ENCODE measurements at places on chromosomes 7 and 10.

GRCh38 chr10:86763404-86763803 lies 7.0 kb downstream of the BMPR1A start:
- DNase-seq, result no peak

DNA sequence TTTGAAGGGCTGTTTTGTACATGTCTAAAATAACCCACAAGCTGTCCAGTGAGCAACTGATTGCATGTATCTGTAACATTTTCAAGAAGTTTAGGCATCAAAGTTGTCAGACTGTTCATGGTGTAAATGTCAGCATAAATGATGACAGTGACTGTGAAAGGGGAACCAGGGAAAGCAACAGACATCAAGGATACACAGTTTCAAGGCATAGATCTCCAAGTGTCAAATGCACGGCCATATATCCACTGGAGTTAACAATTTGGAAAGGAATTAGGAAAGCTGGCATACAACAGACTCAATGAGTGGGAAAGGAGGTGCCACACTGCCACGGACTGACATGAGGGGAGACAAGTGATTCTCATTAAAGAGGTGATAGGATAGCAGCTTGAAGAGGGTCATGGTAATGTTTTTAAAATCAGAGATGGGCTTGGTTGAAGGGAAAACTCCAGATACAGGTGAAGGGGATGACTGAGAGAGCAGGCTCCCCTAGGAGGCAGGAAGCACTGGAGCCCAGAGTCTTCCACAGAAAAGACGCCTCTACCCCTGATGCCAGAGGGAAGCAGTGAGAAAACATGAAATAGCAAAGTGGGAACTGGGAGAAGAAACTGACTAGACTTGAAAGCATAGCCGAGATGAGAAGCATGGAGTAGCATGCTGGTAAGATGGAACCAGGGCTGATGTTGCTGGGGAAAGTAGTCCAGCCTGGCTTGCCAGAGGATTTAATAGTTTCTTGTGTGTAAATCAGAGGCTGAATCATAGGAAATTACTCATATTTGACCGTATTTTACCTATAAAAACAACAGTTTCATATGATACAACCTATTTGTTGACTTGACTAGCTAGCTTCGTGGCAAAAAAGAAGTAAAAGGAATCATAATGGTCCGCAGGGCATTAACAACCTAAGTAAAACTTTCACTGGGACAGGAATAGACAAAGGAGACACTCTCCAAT lies 18.6 kb downstream of the NSMCE4A start:
- no peak for DNase-seq

DNA sequence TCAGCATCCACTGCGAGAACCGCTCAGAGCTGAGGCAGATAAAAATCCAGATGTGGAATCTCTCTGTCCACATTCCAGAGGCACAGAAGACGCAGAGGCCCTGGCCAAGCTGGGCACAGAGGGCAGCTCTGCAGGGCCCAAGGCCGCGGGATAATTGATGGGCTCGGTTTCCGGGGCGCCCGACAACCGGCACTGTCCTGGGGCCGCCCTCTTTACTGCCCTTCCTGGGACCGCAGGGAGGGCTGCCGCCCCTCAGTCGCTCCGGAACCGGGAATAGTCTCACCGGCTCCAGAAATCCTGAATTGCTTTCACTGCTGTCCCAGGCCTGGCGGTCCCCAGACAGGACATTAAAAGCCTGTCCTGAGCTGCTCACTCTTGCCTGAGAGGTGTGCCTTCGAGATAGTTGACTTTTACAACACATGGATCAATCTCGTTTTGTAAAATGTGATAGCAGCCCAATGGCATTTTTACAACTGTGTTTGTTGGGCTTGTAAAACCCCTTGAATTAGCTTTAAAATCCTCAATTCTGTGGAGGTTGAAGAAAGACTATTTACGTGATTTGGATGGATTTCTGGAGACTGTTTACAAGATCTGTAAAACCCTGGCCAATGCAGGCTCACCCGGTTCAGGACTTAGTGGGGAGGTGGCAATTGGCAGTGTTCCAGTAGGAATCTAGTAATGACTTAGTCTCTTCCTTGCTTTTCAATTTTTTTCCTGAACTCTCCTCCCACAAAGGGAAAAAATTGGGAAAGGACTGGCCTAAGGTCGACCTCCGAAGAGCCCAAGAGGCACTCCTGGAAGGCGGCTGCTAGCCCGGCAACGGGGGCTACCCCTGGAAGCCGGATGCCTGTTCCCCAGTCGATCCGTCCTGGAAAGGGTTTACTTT lies 1.4 kb upstream of the HOXA6 start:
- no peak for DNase-seq

- DNase-seq, result peak; percentile 8
These were observed 1.0 kb downstream of the GRM8 start for GRCh38 chr7:127251465-127252376.

DNA sequence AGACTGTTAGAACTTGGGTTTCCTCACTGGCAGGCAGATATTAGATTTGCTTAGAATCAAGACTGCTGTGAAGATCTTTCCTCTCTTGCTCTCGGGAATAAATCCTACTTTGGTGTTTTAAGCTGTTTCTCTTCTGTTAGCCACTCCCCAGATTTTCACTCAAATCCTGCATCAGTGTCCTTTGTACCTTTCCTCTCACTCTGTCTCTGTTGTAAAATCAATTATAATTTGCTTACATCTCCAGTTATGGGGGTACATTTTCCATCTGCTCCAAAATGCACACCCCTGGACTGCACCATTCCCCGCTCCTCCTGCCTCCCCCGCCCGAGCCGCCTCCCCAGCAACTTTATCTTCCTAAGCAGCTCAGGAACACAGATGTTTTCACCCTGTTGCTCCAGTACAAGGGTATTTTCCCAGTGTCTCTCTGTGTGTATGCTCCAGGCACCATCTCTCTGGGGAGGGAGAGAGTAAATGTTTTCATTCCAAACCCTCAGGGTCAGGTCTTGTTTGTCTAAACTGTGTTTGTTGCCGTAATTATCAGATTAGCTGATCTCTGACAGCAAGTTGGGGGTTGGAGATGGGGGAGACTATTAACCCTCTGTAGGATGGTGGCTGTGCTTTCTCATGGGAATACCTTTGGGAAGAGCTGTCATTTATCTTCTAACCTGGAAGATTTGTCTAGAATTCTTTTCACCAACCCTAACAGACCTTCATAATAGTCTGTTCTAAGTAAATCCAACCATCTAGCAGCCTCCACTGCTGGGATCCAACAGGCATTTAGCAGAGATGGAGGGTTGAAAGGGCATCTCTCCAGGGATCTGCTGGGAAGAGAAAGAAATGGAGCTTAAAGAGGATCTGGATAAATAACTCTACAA lies 20.4 kb upstream of the GOT1 start:
- no peak for DNase-seq

GRCh38 chr10:130570074-130570473 lies 433.9 kb downstream of the GLRX3 start:
- DNase-seq, result no peak

- DNase-seq, result no peak
These were observed 77.8 kb upstream of the IKZF1 start for GRCh38 chr7:50226669-50227068.

DNA sequence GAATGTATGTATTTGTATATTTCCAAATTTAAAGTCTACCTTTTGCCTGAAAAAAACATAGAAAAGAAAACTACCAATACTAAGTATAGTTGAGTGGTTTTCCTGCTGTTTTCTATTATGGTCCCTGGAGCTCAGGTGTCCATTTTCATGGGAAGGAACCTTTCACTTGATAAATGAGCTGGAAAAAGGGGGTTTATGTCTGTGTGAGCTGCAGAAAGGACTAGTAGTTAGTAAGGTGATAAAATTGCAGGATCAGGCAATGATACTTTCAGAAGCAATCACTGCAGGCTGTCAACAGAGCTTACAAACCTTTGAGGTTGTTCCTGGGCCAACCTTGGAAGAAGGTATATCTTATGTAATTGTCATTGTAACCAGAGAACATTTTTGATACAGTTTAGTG lies 48.0 kb downstream of the ST7 start:
- DNase-seq, result no peak

- DNase-seq, result no peak
These were observed 78.1 kb downstream of the USP6NL start for GRCh38 chr10:11533328-11533781.

DNA sequence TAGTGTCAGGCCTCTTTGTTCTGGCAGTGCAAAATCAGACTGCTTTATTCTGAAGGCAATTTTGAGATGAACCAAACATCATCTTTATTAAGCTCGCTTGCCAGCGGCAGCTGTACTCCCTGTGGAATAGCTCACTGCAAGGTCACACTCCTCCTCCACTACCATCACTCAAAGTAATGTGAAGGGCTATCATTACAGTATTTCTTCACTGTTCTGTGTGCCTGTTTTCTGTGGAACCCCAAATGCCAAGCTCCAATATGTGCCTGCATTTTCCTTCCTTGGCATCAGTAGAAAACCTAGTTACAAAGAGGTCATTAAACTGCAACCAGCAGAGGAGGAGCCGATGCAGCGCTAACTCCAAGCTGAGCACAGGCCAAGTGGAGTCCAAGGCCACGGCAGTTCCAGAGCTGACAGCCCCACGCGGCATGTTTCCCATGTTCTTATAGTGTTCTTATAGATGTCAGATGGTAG lies 21.4 kb downstream of the BCCIP start:
- no peak for DNase-seq

- no peak for DNase-seq
These were observed 238.9 kb upstream of the GPR26 start for GRCh38 chr10:123427165-123427786.

- no peak for DNase-seq
These were observed 26.6 kb downstream of the TET1 start for GRCh38 chr10:68586606-68587305.

- no peak for DNase-seq
These were observed 168.6 kb upstream of the CSTF2T start for GRCh38 chr10:51867956-51868355.

- DNase-seq, result no peak
These were observed 335.3 kb downstream of the FGFR2 start for GRCh38 chr10:121262774-121263430.

DNA sequence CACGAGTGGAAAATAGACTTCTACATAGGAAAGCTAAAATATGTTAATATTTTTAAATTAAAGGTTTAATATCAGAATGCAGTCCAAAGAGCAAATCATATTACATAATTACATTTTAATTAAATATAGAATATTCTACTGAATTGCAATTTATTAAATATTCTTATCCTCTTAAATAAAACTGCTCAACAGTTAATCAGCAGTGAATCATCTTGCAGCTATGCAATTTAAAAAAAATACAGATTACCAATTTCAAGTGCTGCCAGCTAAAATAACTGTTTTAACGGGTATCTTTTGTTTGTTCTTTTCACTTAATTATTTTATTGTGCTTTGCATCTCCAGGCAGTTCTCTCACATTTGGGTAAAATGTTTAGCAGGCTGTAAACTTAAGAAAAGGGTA lies 82.2 kb downstream of the ZNRF2 start:
- DNase-seq, result no peak

- no peak for DNase-seq
These were observed 351.9 kb downstream of the THSD7A start for GRCh38 chr7:11480143-11480542.

- no peak for DNase-seq
These were observed 214.4 kb upstream of the CELF2 start for GRCh38 chr10:10803278-10803677.

- DNase-seq, result no peak
These were observed 80.0 kb upstream of the STEAP4 start for GRCh38 chr7:88386665-88387156.

- no peak for DNase-seq
These were observed 972.5 kb downstream of the CNTNAP2 start for GRCh38 chr7:147089051-147089461.

GRCh38 chr10:21022821-21023220 lies 125.7 kb upstream of the NEBL start:
- DNase-seq, result no peak

DNA sequence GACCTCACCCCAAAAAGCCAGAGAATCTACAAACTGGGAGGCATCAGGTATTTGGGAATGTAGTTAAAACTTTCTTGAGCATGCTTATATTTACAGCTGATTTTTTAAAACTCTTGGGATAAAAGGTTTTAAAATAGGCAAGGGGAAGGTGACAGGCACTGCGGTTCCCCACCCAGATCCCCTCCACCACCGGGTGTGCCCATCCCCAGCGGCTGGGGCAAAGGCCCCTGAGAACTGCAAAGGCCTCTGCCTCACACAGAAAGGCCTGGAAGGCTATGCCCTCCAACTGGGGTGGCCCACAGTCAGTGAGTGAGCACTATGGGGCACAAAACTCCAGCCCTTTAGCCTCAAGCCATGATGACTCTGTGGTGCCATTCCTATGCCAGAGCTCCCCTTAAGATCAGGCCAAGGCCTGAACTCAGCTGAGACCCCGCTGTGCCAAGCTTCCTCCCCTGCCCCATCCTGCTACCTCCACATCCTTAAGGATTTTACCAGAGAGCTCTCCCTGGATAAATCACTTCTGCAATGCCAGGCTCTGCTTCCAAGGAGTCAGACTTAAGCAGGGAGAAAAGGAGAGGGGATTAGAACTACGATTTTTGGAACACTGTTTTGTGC lies 299.1 kb downstream of the GRID1 start:
- no peak for DNase-seq

- no peak for DNase-seq
These were observed 168.2 kb downstream of the CACNA2D1 start for GRCh38 chr7:82275342-82275741.

DNA sequence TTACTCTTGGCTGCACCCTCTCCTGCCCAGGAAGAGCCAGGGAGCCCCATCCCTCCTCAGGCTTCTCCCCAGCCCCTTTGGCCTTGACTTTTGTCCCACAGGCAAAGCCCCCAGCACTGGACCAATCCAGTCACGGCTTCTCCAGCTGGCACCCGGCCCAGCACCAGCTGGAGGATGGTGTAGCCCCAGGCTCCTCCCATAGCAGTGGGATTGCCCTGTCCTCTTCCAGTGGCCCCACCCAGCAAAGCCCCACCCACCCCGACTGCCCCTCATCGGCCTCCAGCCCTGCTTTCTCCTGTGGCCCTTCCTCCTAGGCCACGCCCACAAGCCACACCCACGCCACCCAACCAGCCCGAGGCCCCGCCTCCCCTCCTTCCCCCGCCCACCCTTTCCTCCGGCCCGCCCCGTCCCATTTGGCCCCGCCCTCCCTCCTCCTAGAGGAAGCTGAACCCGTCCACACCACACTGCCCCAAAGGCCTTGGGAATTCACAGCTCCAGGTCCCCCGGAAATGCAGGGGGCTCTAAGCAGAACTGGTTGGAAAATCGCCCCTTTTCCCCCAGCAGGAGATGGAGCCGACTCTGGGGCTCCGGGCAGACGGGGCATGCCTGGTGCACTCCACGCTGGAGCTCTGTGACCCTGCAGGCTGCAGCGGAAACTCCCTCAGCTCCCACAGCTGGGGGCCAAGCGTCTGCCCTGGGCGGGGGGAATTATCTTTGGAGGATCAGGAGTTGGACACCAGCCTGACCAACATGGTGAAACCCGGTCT lies 25.2 kb downstream of the GET4 start:
- DNase-seq, result no peak

GRCh38 chr7:4071370-4072058 lies 610.6 kb upstream of the FOXK1 start:
- DNase-seq, result no peak
